ENCODE measurements at places on chromosomes 7 and 10. TPM values are rescaled to one million over a fixed set of nuclear protein-coding genes. Genes with fewer than 3 reads are reported as not detected.

DNA sequence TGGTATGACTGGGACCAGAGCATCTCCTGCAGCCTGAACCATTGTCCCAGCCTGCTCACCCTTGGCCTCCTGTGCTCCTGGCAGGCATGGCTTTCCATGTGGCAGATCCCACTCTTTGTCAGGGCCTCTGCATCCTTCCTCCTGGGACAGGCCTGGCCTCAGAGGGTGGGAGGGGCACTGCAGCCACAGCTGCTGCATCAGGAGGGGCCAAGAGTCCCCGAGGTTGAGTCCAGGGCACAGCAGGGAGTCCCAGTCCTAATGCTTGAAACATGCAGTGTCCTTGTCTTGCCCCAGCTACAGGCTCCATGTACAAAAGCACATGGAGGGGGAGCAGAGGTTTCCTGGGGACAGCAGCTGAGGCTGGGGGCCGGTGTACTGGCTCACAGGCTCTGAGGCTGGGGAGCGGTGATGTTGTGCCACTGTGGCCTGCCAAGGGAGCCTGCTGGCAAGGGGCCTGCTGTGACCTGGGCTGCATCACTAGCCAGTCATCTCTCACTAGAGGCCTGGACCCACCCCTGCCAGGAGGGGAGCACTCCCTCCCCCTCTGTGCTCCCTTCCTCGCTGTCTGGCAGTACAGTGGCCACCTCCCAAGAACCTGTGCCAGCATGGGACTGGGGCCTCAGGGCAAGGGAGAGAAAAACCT is 144.8 kb downstream of the ZNF248 start:
- no peaks in the 10 kb centered on the region for H3K36me3 ChIP-seq
- H3K27me3 ChIP-seq: no peaks in the 10 kb centered on the region
- no peaks in the 10 kb centered on the region for H3K4me1 ChIP-seq
- no peak overlapping the region for H3K27ac ChIP-seq
- no peak overlapping the region for H3K4me3 ChIP-seq
- no peak for DNase-seq

Gene ITIH2
- total RNA-seq: 0.32 TPM

Gene RBM20
- 1.0 TPM for total RNA-seq

GRCh38 chr10:27624941-27625340 is 120.7 kb downstream of the MKX start:
- H3K4me3 ChIP-seq: no peak overlapping the region
- H3K4me1 ChIP-seq: no peaks in the 10 kb centered on the region
- DNase-seq: no peak
- H3K27ac ChIP-seq: no peak overlapping the region
- no peaks in the 10 kb centered on the region for H3K36me3 ChIP-seq

Gene CH25H
- 4.4 TPM for total RNA-seq

Gene TLX1
- total RNA-seq: not detected

DNA sequence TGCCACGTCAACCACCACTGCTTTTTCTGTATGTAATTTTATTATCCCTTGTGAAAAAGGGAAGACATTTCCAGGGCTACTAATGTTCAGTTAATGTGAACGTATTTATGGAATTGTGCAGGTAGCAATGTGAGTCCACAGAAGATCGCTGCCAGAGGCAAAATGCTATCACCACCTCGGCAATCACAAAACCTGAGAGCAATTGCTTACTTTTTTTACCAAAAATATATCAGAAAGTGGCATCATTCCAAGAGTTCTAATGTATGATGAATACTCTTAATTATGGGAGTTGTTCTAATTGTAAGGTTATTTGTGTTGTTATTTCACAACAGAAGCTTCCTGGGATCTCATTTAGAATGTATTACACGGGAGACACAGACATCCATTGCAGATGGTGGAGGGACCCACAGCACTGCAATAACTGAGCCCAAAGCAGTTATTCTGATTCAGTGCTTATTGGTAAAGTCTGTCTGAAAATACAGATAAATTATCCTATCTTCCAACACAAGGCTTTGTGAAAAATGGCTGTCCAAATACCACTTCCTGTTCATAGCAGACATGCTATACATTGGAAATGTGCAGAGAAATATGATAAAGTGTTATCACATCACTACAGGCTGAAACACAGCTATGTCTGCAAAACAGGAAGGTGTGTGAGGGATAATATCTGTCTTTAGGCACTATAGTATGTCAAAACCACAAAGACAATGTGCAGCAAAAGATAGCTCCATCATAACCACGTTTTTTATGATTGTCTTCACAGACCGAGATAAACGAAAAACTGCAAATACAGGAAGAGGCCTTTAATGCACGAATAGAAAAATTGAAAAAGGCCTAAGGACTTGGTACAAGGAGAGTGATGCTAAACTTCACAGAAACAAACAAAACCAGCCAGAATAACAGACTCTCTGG is 102.7 kb downstream of the CABCOCO1 start:
- no peaks in the 10 kb centered on the region for H3K36me3 ChIP-seq
- H3K27ac ChIP-seq: no peak overlapping the region
- H3K4me1 ChIP-seq: no peaks in the 10 kb centered on the region
- no peak overlapping the region for H3K4me3 ChIP-seq

Gene AVPI1
- 22.6 TPM for total RNA-seq

DNA sequence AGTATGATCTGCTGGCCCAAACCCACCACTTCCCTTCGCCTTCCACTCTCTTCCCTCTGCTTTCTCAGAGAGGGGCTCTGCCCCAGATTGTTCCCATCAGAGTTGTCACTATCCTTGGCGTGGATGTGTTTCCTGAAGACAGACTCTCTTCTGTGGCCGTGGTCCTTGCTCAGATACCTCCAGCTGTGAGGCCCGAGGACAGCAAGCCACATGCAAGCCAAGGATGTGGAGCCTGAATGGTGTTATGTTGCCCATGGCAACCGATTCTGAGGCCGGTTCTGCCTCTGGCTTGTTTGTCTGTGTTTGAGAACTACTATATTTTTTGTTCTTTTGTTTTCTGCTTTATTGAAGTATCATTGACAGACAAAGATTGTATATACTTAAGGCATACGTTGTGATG is 247.4 kb upstream of the PODXL start:
- H3K27me3 ChIP-seq: peaks cover 7% of the 10 kb centered on the region
- H3K4me1 ChIP-seq: no peaks in the 10 kb centered on the region
- H3K4me3 ChIP-seq: no peak overlapping the region
- no peak overlapping the region for H3K27ac ChIP-seq
- no peak for DNase-seq
- no peaks in the 10 kb centered on the region for H3K36me3 ChIP-seq

DNA sequence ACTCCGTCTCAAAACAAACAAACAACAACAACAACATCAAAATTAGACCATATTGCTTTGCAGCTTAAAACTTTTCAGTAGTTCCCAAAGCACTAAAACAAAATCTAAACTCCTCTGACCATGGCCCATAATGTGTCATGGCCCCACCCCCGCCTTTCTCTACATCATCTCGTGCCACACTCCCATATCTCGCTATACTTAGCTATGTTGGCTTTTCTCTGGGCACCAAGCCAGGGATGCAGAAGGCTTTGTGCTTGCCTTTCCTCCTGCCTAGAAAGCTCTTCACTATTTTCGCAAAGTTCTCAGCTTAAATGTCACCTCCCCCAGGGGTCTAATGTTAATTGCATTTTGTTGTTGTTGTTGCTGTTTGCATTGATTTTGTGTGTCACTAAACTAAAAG is 15.1 kb upstream of the SLC16A12 start:
- no peak for DNase-seq
- no peaks in the 10 kb centered on the region for H3K27me3 ChIP-seq
- H3K36me3 ChIP-seq: no peaks in the 10 kb centered on the region
- H3K27ac ChIP-seq: no peak overlapping the region

- no peaks in the 10 kb centered on the region for H3K4me1 ChIP-seq
- no peak overlapping the region for H3K4me3 ChIP-seq
- no peak for DNase-seq
- H3K36me3 ChIP-seq: no peaks in the 10 kb centered on the region
- H3K27ac ChIP-seq: no peak overlapping the region
- no peaks in the 10 kb centered on the region for H3K27me3 ChIP-seq
Measured at GRCh38 chr7:90472805-90473540, 3.5 kb downstream of the PTTG1IP2 start.

Gene PITX3
- total RNA-seq: not detected

Gene SLK
- 45.5 TPM for total RNA-seq

DNA sequence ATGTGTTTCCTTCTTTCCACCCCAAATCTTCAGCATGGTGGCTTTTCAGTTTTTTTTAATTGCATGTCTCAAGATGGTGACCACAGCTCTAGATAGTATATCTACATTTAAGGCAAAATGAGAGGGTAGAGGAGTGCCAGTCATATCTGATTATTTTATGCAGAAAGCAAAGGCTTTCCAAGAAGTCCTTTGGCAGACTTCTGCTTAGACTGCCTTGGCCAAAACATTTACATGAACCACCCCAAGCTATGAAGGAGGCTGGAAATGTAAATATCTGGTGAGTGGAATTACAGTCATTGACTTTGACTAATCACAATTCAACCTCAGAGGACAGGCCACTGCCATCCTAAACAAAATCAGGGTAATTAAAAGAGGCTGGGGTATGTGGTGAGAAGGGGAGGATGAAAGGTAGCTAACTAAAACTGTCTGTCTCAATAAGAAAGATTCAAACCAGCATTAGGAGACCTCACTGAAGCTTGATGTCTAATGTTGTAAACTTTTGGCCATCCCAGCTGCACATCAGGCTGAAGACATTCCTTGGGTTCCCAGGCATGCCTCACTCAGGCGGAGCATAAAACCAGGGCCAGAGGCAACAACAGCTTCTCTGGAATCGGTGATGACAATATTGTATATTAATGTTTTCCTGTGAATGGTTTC is 53.4 kb downstream of the PPP1R3C start:
- no peak overlapping the region for H3K4me3 ChIP-seq
- H3K4me1 ChIP-seq: no peaks in the 10 kb centered on the region
- H3K27me3 ChIP-seq: no peaks in the 10 kb centered on the region
- H3K36me3 ChIP-seq: no peaks in the 10 kb centered on the region
- H3K27ac ChIP-seq: no peak overlapping the region
- no peak for DNase-seq

DNA sequence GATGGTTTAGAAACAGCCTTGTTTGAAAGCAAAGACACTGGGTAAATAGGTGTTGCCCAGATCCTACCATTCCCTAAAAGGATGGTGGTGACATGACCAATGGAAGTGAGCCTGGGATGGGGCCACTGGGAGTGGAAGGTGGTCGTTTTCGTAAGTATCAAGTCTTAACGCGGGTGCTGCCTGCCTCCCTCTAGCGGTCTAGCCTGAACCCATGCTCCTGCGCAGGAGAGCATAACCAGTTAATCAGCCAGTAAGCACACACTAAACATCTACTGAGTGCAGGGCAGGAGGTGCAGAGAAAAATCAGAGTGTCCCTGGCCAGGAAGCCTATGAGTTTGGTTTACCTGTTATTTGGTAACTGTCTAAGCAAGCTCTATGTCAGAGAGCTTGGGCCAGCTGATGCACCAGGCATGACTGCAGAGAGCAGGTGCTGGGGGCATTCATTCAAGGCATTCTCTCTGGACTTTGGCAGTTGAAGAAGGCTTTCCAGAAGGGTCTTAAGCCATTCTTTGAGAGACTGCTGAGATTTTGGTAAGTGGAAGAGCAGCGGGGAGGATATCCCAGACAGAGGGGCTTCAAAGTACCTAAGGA is 930 bp downstream of the GARIN1A start:
- no peaks in the 10 kb centered on the region for H3K27me3 ChIP-seq
- DNase-seq: no peak
- no peak overlapping the region for H3K4me3 ChIP-seq

DNA sequence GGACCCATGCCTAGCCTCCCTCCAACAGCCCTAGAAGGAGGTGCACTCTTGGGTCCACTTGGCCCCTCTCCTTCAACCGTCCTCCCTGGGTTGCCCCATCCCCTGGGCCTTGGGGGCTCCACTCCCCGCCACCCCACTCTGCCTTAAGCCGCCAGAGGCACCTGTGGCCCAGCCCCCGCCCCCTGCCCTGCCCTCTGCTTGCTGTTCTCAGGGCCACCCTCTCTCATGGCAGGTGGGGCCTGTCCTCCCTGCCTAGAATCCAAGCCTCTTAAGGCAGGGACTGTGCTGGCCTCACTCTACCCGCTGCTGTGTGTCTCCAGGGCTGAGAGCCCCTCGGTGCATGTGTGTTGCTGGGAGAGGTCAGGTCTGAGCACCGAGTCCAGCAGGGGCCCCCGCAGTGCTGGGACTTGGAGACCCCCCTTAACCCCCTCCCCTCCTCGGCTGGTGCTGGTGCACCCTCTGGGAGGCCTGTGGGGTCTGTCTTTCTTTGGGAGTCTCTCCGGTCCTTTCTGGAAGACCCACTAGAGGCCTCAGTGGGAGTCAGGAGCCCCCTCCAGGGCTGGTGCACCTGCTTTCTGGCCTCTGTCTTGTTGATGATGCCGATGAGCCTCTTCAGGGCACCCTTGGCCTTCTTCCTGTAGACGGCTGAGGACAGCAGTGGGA is 43.8 kb downstream of the CFAP46 start:
- H3K36me3 ChIP-seq: no peaks in the 10 kb centered on the region
- H3K4me1 ChIP-seq: no peaks in the 10 kb centered on the region
- DNase-seq: no peak
- no peak overlapping the region for H3K27ac ChIP-seq
- peaks cover 4% of the 10 kb centered on the region for H3K27me3 ChIP-seq

DNA sequence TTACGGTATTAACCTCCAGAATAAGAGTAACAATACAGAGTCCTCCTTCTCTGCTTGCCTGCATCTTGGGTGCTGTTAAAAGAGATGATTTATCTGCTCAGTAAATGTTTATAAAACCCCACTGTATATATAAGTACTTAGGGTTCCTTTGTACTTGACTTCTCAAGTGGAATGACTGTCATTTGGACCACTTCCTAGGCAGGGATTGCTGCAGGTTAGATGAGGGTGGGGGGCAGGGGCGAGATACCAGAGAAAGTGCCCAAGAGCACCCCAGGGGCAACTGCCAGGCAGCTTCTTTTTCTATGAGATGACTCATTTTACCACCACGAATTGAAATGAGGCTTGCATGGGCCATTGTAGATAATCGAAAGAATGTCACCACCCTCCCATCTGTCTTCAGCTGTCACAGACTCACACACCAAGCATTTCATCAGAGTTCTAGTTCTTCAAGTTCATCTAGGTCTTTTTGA is 421.9 kb upstream of the GALNT17 start:
- no peak for DNase-seq
- peaks cover 13% of the 10 kb centered on the region for H3K4me1 ChIP-seq
- no peaks in the 10 kb centered on the region for H3K27me3 ChIP-seq

DNA sequence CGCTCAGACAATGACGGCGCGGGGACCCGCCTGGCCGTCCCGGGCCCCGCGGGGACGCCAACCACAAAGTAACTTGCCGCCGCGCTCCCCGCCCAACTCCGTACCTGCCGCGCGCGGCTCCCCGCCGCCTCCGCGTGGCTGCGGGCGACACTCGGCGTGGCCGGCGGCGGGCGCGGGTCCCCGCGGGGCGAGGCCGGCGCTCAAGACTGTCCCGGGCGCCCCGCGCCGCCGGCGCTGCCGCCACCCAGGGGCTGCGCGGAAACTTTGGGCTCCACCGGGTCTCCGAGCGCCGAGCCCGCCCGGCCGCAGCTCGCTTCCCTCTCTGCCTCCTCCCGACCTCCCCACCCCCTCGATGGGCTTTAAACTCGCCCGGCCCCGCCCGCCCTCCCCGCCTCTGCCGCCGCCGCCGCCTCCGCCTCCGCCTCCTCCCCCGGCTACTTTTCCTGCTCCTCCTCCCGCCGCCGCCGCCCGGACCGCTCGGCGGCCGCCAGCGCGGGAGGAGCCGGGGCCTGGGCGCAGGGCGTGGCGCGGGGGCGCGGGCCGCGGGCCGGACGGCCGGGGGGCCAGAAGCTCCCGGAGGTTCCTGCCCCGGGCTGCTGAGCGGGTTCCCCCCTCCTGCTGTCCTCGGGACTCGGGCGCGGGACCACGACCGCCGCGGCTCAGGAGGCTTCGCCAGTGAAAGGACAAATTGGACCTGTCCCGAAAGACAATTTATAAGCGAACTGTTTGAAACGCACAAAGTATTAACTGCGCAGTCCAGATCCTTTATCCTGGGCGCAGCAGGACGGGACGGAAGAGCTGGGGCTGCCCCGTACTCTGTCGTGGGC is 10.6 kb upstream of the GRB10 start:
- H3K36me3 ChIP-seq: no peaks in the 10 kb centered on the region
- peaks cover 26% of the 10 kb centered on the region for H3K4me1 ChIP-seq
- peak; percentile 82 for DNase-seq
- H3K27me3 ChIP-seq: no peaks in the 10 kb centered on the region
- peak overlapping the region; percentile 73 for H3K27ac ChIP-seq
